ENCODE measurements at places on chromosomes 11 and 22.

DNA sequence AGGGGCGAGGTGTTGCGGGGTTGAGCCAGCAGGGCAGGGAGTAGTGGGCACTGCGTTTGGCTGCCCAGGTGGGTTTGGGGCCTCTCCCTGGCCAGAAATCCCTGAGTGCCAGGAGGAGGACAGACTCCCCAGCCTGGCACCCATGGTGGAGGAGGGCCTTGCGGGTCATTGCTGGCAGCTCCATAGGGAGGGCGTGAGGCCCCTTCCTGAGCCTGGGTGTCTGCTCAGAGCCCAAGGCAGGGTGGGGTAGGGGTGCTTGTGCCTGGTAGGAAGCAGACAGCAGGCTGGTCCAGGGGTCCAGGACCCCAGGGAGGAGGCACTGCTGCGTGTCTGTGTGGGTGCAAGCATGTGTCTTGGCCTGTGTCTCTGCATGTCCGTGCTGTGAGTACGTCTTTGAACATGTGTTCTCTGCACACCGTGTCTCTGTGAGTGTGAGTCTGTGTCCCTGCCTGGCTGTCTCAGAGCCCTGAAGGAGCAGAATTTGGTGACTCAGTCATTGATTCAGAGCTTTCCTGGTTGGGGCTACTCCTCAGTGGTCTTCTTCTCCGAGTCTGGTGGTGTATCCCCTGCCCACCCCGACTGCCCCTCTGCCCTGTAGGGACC is 3.9 kb downstream of the TSPAN4 start:
- DNase-seq: no peak

DNA sequence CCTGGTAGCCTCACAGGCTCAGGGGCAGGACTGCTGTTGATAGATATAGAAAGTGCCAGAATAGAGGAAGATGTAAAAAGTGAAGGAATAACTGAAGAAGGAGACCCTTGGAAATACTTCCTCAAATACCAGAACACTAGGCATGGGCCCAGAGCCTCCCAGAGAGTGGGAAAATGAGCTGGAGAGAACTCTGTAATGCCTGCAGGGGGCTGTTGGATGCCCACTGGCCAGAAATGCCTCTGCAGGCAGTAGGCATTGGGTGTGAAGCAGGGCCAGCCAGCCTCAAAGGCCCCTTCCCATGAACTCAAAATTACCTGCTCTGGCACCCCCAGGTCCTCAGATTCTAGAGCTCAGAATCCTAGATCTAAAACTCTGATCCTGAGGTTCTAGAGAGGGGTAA is 15.1 kb downstream of the P2RY2 start:
- DNase-seq: no peak

DNA sequence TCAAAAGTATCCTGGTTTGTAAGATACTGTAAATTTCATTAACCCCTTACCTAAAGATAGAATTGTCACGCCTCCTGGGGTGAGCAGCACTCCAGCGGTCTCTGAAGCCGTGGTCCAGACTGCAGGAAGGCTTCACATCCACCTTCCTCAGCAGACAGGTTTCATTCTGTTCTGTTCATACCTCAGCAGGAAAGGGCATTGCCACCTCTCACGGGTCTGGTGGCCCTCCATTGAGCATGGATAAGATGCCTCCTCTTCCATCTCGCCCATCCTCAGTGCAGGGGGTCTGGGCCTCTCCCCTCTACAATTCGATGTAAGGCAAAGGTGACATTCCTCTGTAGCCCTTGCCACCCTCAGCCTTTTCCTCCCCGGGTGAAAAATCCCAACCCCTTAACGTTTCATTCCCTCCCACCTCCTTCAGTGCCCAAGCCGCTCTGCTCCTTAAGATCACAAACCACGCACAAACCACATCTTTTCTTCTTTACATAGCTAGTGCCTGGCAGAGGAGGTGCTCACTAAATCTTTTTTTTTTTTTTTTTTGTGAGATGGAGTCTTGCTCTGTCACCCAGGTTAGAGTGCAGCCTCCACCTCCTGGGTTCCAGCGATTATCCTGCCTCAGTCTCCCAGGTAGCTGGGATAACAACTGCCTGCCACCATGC is 28.5 kb downstream of the RPUSD4 start:
- DNase-seq: no peak

- no peak for DNase-seq
Observed at GRCh38 chr11:73265853-73266645, 6.1 kb upstream of the P2RY6 start.

DNA sequence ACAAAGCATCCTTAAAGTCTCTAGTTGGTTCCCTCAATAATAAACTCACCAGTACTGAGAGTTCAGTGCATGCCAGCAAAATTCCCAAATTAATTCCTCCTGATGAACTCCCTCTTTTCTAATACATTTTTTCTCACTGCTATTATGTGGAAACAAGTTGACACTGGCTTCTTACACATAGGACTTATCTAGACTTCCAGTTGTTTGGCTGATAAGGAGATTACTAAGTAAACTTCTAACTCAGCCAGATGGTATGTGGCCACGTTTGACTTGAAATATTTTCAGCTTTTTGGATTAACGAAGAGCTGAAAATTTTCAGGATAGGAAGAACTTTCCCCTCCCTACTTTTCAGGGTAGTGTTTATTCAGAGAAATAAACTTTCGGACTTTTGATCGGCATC is 1154.2 kb upstream of the TENM4 start:
- DNase-seq: peak; percentile 75
